Trophoblast cell (in vitro differentiated cells and primary cell): ENCODE measurements at places on chromosomes 1 and 21.

DNA sequence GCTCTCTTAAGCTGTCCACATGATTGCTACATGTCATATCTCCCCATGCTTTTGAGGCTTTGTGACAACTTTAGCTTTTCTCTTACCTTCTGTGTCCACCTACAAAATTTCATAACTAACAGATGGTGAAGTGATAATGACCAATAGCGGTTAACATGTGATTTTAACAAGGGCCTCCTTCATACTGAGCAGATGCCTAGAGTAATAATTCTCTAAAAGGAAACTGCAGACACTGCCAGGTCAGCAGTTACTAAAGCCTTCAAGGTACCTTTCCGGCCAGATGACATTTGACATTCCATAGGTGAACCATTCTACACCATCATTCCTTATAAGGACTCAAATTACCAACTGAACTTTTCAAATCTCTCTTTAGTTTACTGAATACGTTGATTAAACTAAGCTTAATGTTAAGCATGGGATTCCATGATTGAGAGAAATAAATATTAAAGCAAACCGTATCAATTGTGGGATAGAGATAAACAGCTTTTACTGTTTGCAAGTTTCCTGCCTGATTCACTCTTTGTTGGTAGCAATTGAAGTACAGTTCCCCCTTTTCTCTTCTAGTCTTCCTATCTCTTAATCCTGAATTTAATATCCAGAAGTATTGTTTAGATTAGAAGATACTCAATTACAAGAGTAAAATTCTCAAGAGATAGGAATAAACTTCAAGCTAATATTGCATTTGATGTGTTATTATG, 205.1 kb downstream of the PLA2G4A start:
- DNase-seq: no peak

- DNase-seq: no peak
Observed at GRCh38 chr1:114274621-114275317, 121.1 kb upstream of the SYT6 start.

DNA sequence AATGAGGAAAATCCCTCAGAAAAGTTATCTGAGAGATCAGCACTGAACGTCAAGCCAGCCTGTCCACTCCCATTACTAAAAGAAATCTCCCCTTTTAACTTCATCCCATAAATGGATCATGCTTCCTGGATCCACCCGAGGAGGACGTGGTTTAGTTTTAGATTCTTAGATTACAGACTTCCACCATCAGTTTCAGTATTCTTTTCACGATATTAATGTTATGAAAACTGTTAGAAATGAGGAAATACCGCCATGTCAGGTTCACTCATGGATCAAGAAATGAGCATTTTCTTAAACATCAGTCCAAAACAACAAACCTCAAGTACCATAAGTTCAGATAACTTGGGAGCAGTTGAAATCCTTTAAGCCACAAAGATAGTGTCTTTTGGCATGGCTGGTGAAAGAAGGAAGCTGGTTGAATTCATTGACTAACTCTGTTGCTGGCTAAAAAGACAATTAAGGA, 49.8 kb downstream of the NFIA start:
- no peak for DNase-seq

- no peak for DNase-seq
Observed at GRCh38 chr1:51945591-51945990, 44.9 kb downstream of the RAB3B start.

- DNase-seq: peak; percentile 54
Observed at GRCh38 chr1:213987422-213987926, 299 bp upstream of the PROX1 start.

DNA sequence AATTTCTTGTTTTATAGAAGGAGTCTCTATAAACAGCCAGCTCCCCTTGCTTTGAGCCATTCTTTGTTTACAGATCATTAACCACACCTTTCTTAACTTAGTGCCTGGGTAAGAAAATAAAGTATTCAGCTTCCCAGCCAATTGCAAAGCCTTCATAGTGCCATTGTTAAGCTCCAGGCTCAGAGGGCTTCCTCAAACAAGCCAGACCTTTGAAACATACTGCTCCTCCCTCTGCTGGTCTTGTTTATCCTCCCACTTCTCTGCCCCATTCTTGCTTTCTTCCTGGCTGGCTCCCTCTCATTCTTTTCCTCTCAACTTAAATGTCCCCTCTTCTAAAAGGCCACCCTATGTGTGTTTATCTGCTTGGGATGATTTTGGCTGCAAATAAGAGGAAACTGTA, 319.4 kb upstream of the ST6GALNAC5 start:
- no peak for DNase-seq
